Esophagus muscularis mucosa (tissue), 4 donors: ENCODE measurements at places on chromosomes 6 and 20. TPM values are rescaled to one million over a fixed set of nuclear protein-coding genes. Genes with fewer than 3 reads are reported as not detected.

DNA sequence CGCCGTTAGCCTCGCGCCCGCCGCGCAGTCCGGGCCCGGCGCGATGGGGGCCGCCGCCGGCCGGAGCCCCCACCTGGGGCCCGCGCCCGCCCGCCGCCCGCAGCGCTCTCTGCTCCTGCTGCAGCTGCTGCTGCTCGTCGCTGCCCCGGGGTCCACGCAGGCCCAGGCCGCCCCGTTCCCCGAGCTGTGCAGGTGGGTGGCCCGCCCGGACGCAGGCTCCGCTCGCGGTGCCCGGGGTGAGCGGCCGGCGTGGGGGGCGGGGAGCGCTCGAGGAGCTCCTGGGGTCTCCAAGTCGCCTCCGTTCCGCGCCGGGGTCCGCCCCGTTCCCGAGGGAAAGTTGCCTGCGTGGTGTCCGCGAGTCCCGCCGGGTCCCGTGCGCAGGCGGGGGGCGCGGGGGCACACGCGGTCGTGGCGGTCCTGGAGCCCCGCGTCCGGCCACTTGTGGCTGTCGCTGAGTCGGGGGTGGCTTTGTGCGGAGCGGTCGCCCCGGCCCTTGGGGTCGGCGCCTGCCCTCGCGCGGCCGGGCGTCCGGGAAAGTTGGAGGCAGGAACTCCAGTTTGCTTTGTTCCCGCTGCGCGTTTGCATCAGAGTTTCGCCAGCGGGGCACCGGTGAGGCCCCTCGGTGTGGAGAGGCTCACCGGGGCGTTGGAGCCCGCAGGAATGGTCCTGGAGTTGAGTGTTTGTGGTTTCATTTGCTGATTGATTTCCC is 476 bp downstream of the IGF2R start:
- DNase-seq, result peak; percentile 89

GRCh38 chr20:48354903-48355302 is 472.9 kb downstream of the PREX1 start:
- no peak for DNase-seq

- no peak for DNase-seq
These were observed 367.3 kb upstream of the EPHA7 start for GRCh38 chr6:93786474-93787330.

The VWA7 gene
- 0.40 TPM for total RNA-seq

DNA sequence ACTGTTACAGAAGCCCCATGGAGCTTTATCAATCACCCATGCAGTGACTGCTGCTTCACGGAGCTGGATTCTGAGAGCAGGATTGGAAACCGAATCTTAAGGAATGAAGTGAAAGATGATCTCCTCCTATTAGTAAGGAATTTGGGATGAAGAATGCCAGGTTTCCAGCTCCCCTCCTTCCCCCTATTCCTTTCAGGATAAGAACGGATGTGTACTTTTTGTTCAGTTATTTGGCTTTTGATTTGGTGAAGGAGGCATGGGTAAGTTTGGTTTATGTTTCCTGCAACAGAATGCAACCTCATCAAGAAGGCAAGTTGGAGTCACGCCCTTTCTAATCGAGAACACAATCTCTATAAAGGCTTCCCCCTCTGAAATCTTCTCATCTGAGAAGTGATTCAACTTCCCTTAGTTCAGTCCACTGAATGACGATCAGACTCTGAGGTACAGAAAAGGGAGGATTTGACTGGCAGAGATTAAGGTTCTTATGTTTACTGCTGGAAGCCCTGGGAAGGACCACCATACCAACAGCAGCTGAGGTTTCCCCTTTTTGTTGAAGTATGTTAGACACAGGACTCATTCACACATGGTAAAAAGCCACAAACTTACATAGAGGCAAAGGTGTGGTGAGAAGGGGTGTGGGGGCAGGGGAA is 5.5 kb downstream of the ELMO2 start:
- no peak for DNase-seq

- DNase-seq, result no peak
These were observed 6.0 kb upstream of the ZDHHC14 start for GRCh38 chr6:157374889-157375443.

The NMBR gene
- total RNA-seq, result not detected

The CHRNA4 gene
- total RNA-seq, result not detected

GRCh38 chr6:35436071-35436857 is 15.9 kb upstream of the FANCE start:
- no peak for DNase-seq

The OR2H1 gene
- not detected for total RNA-seq

GRCh38 chr6:156474507-156475120 is 302.6 kb upstream of the ARID1B start:
- no peak for DNase-seq

- no peak for DNase-seq
These were observed 41.1 kb downstream of the VEGFA start for GRCh38 chr6:43810965-43811732.

The FABP7 gene
- total RNA-seq, result not detected

- DNase-seq, result no peak
These were observed 11.3 kb upstream of the GATA5 start for GRCh38 chr20:62487118-62487517.

DNA sequence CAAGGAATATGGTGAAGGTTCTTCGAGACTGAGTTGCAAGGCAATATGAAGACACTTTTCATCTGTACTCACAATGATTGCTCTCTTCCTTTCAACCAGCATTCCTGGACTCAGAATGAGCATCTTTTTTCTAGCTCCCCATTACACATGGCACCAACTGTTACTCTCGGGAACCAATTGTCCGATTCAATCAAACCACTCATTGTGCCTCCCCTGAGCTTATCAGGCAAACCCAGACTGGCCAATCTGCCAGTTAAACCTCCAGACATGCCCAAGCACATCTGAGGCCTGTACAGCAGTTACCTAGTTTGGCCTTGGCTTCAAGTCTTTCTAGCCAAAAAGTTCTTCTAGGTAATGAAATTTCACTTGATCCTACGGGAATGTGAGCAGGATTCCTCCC is 164.1 kb downstream of the ID4 start:
- DNase-seq, result peak; percentile 74

DNA sequence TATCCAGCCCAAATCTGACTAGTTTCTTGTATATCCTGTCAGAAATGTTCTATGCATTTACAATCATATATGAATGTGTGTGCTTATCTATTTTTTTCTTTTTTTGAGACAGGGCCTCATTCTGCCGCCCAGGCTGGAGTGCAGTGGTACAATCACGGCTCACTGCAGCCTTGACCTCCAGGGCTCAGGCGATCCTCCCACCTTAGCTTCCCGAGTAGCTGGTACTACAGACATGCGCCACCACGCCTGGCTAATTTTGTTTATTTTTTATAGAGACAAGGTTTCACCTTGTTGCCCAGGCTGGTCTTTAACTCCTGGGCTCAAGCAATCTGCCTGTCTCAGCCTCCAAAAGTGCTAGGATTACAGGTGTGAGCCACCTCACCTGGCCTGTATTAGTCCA is 3.0 kb upstream of the RAB44 start:
- no peak for DNase-seq

GRCh38 chr6:111550953-111551352 is 54.7 kb downstream of the TRAF3IP2 start:
- DNase-seq, result no peak

DNA sequence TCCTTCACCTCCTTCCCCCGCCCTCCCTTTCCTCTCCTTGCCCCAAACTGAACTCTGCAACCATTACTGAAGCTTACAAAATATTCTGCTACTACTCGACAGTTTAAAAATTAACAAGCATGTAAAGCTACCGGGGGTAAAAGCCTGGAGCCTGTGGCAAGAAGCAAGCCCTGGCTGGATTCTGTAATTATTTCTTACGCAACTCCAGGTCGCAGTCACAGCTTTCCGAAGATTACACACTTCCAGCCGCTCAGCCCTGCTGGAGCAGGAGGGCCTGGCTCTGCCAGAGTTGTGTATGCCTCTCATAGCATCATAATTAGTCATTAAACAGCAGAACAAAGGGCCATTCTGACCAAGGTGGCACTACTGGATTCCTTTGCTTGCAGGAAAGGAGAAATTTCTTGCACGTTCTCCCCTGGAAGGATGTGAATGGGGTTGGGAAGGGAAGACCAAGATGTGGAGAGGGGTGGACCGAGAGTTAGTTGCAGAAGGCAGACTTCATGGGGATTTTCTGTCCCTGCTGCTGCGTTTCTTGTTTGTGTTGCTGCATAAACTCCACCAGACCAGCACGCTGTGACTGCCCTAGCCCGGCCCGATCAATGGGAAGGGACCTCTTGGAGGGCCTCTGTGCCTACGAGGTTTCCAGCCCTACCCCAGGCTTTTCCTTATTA is 23.6 kb downstream of the FOXQ1 start:
- DNase-seq, result peak; percentile 92

The SSTR4 gene
- not detected for total RNA-seq

DNA sequence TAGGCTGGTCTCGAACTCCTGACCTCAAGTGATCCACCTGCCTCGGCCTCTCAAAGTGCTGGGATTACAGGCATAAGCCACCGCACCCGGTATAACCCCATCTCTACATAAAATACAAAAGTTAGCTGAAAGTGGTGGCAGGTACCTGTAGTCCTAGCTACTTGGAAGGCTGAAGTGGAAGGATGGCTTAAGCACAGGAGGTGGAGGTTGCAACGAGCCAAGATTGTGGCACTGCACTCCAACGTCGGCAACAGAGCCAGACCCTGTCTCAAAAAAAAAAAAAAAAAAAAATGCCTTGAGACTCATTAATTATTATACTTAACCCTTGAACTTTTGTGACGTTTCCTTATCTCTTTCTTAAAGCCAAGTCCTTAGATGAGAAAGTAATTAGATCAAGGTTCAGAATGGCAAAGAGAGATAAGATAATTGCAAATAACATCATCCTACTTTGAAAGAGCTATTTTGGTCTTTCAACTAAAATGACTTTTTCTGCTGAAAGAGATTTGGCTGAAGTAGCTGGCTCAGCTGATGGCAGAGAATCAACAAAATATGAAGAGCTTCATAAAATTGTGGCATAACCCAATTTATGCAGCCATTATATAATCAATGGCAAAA is 4.7 kb upstream of the SHLD1 start:
- DNase-seq, result no peak

DNA sequence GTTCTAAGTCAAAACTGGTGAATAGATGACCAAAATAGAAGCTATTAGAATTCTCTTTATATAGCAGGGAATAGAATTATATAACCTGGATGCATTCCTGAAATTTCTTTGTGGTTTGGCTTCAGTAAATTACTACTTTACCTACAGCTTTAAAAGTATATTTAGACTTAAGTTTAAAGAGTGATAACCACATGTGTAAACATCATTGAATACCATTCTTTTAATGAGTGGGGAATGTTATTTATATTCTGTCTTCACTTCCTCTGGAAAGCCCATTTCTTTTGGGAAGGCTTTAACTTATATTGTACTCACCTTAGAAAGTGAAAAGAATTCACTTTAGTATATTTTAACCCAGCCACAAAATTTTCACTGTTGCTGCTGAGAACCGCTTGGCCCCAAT is 39.1 kb downstream of the PLEKHG1 start:
- DNase-seq, result no peak

- DNase-seq, result no peak
These were observed 16.3 kb upstream of the REV3L start for GRCh38 chr6:111499269-111499793.

The POLR1C gene
- 9.1 TPM for total RNA-seq

DNA sequence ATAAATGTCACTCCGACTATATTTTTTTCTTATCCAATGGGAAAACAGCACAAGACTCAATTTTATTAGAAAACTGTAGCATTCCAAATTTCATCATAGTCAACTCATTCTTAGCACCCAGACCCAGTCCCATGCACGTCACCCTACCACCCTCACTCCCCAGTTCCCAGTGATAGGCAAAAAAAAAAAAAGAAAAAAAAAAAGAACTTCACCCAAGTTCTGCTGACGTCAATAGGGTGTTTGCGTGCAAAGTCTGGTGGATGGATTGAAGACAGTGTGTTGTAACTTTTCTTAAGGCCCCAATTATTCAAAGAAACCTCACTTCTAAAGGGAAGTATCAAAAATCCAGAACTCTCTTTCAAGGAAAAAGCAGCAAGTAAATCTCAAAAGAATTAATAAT is 213.9 kb upstream of the PRDM1 start:
- DNase-seq, result peak; percentile 90
